IPS DF 19.7 (cell line): ENCODE measurements at places on chromosomes 2 and 18.

GRCh38 chr2:170368370-170368769 lies 190.4 kb downstream of the MYO3B start:
- no peak for DNase-seq

DNA sequence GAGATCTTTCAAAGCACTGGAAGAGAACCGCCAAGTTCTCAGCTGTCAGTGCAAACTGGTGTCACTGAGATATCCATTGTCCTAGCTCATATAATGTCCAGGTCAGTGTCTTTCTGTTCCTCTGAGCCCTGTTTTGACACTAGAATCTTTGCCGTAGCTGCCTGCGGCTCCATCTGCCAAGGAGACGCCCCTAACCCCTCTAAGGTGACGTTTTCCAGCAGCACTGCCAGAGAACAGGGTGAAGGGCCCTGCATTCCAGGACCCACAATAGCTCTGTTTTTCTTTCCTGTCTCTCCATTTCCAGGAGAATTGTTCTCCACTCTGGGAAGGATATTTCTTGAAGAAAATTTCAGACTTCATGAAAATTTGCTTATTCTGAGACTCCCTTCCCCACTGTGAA lies 181.7 kb upstream of the SLC39A10 start:
- no peak for DNase-seq

DNA sequence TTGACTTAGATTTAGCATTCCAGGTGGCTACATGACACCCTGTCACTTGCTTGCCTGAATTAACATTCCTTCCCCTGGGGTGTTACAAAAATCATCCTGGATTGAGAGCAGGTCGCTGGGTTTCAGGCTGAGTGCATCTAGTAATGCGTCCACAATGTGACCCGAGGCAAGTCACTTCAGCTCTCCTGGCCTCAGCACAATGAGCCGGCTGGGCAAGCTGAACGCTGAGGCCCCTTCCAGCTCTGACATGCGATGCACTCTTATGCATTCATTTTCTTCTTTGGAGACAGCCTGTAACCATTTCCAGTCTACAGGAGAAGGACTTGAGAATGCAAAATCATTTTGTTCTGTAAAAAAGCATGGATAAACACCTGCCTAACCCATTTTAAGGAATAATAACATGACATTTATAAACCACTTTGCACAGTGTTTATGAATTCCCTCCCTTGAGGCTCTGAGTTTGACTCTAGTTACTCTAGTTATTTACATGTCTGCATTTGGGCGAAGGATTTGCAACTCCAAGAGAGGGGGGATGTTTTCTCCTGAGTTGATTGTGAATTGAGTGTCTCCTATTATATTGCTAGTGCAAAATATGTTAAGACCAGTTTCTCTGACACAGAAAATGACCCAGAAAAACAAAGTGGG lies 63.0 kb upstream of the CPO start:
- no peak for DNase-seq

DNA sequence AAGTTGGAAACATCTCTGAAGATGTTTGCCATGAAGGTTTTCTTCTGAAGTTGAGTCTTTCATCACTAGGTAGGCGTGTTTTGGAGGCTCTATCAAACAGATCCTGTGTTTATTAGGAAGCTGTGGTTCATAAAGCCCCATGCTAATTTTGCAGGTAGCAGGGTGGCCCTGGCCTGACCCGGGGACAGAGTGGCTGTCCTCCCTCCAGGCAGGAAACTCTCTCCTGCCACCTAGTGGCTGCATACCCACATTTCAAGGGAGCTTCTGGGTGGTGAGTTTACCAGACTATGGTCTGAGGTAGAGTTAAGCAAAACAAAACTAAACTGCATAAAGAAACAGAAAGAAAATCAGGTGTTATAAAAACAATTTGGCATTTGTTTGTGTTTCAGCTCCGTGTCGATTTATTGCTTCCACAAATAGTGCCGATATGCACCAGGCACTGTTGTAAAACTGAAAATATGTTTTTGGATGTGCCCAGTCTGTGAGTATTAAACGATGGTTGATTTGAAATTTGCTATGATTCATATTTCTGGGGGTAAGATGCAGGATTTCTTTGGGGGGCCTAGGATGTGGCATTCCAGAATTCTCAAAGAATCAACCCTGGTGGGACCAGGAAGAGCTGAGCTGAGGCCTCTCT lies 26.0 kb upstream of the IL37 start:
- DNase-seq: peak; percentile 23

DNA sequence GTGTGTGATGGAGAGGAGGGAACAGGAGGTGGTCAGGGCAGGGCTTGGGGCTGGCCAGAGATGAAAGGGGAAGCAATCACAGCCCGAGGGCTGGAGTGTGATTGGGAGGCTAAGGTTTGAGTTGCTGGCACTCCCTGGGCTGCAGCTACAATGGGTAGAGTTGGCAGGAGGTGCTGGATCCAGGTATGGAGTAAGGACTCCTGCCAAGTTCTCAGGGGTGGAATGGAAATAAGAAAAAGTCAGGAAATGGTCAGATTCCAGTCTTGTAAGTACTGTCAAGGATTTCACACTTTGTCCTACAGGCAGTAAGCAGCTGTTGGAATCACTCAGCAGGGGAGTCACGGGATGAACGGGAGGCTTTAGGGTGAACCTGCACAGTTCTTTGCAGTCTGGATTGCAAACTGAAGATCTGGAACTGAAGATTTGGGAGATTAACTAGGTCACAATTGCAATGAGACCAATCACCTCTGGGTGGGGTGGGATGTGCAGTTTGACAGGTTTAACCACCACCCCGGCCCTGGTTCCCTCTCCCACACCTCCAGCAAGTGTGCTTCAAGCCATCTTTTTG lies 10.9 kb upstream of the INPP5D start:
- DNase-seq: no peak

- no peak for DNase-seq
Measured at GRCh38 chr2:30465171-30465545, 18.1 kb downstream of the LCLAT1 start.

GRCh38 chr2:23209059-23209458 lies 175.9 kb upstream of the KLHL29 start:
- DNase-seq: no peak

DNA sequence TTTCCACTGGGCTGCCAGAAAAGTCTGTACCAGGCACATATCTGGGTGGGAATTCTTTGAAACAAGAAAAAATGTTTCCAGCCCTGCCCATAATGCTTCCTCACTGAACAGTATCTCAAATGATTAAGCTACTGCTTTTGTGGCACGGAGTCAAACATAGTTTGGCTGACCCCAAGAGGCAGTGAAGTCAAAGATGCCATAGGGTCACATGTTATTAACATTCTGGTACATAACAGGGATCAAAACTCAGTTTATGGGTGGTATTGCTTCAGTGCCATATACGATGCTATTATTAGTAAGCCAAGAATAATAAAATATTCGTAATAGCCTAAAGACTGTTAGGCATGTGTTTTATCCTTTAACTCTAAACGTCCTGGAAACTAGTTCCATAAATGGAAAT lies 112.4 kb downstream of the FEZ2 start:
- DNase-seq: no peak

- DNase-seq: no peak
Measured at GRCh38 chr2:94997981-94998930, 27.3 kb upstream of the MAL start.

GRCh38 chr18:41038071-41038470 lies 917.0 kb upstream of the PIK3C3 start:
- no peak for DNase-seq
